ENCODE measurements at places on chromosomes 3 and 15.

DNA sequence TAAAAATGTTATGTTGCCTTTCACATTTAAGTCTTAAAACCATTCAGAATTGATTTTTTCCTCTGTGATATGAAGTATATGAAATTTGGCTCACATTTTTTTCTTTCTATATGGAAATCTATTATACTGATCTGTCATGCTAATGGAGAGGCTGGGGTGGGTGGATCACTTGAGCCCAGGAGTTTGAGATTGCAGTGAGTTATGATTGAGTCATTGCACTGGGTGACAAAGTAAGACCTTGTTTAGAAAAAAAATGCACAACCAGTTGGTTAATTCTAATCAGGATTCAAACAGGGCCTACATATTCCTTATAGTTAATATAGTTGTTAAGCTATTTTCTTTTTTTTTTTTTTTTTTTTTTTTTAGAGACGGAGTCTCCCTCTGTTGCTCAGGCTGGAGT, 230.5 kb downstream of the MFSD1 start:
- no peak for DNase-seq

GRCh38 chr3:64081235-64081630, 57.9 kb upstream of the PSMD6 start:
- no peak for DNase-seq

- no peak for DNase-seq
Observed at GRCh38 chr15:101198800-101199199, 53.0 kb downstream of the CHSY1 start.

- no peak for DNase-seq
Observed at GRCh38 chr3:19967812-19968211, 20.9 kb downstream of the RAB5A start.

Data from T follicular helper cell (primary cell).